Endothelial cell (in vitro differentiated cells): ENCODE measurements at places on chromosomes 3 and 15. TPM values are rescaled to one million over a fixed set of nuclear protein-coding genes. Genes with fewer than 3 reads are reported as not detected.
A peak's percentile ranks its signal among the peaks of the same experiment; 100 is the strongest.

Gene ARNT2
- total RNA-seq = 0.87 TPM

DNA sequence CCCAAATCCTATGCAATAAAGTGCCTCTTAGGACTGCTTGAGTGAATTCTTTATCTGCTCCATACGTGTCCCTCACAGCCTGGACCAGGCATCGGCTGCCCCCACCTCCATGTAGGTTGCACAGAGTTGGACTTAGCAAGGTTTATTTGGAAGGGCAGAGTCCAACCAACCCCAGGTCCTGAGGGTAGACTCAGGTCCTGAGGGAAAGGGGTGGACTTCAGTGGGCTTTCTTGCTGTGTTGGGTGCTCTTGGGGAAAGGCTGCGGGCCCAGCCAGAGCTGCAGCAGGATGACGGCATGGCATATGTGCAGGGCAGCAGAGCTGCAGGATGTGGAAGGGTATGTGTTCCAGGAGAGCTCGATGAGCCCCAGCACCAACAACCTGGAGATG lies 6.5 kb downstream of the ALG3 start:
- peaks cover 11% of the 10 kb centered on the region for H3K27me3 ChIP-seq
- no peak overlapping the region for H3K4me3 ChIP-seq
- peaks cover 5% of the 10 kb centered on the region for H3K4me1 ChIP-seq
- H3K36me3 ChIP-seq = peaks cover 31% of the 10 kb centered on the region
- no peak for DNase-seq

Gene TEX55
- total RNA-seq = not detected

Gene AHSG
- total RNA-seq = not detected

GRCh38 chr3:172087602-172088580 lies 48.5 kb downstream of the FNDC3B start:
- H3K4me3 ChIP-seq = no peak overlapping the region
- H3K27ac ChIP-seq = peak overlapping the region; percentile 89
- peaks cover 1% of the 10 kb centered on the region for H3K27me3 ChIP-seq
- H3K36me3 ChIP-seq = peaks cover 16% of the 10 kb centered on the region

GRCh38 chr15:80588801-80589200 lies 106.3 kb upstream of the ABHD17C start:
- H3K4me3 ChIP-seq = no peak overlapping the region
- H3K4me1 ChIP-seq = peaks cover 6% of the 10 kb centered on the region
- H3K27ac ChIP-seq = no peak overlapping the region
- no peaks in the 10 kb centered on the region for H3K36me3 ChIP-seq
- DNase-seq = no peak

GRCh38 chr3:117408811-117409210 lies 699.2 kb downstream of the TUSC7 start:
- no peak overlapping the region for H3K4me3 ChIP-seq
- no peak for DNase-seq
- peaks cover 12% of the 10 kb centered on the region for H3K4me1 ChIP-seq
- no peaks in the 10 kb centered on the region for H3K36me3 ChIP-seq
- no peaks in the 10 kb centered on the region for H3K27me3 ChIP-seq
- H3K27ac ChIP-seq = no peak overlapping the region

DNA sequence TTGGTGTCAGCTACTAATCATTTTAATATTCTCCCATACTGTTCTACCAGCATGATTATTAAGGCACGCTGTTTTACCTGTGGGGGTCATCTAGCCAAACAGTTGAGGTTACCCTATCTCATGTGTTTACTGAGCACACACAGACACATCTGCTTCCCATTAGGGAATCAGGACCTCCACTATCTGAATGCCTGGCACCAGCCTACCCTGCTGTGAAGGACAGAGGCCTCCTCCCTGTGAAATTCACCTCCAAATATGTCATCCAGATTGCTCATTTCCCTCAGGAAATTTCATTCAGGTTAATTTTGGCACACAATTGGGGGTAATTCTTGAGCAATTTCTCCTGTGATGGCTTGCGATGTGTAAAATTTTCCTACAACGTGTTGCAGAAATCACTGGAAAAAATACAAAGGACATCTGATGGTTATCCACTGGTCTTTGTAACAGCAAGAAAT lies 155.6 kb upstream of the NR2E3 start:
- no peak overlapping the region for H3K4me3 ChIP-seq
- H3K36me3 ChIP-seq = no peaks in the 10 kb centered on the region
- H3K27ac ChIP-seq = no peak overlapping the region
- H3K27me3 ChIP-seq = no peaks in the 10 kb centered on the region
- DNase-seq = no peak

Gene DUOXA2
- total RNA-seq = not detected

- H3K4me1 ChIP-seq = peaks cover 3% of the 10 kb centered on the region
- peaks cover 4% of the 10 kb centered on the region for H3K27me3 ChIP-seq
- DNase-seq = no peak
- H3K27ac ChIP-seq = no peak overlapping the region
- no peak overlapping the region for H3K4me3 ChIP-seq
Measured at GRCh38 chr3:149299938-149300801, 33.3 kb downstream of the TM4SF18 start.

Gene IL5RA
- not detected for total RNA-seq

- H3K4me3 ChIP-seq = no peak overlapping the region
- H3K27ac ChIP-seq = peak overlapping the region; percentile 72
- no peak for DNase-seq
- H3K36me3 ChIP-seq = peaks cover 6% of the 10 kb centered on the region
- H3K27me3 ChIP-seq = peaks cover 9% of the 10 kb centered on the region
Measured at GRCh38 chr15:41967506-41968206, 4.7 kb downstream of the EHD4 start.
